ENCODE measurements at places on chromosomes 16 and 17.

- no peak for DNase-seq
These were observed 3.8 kb downstream of the HOXB2 start for GRCh38 chr17:48541036-48541576.

DNA sequence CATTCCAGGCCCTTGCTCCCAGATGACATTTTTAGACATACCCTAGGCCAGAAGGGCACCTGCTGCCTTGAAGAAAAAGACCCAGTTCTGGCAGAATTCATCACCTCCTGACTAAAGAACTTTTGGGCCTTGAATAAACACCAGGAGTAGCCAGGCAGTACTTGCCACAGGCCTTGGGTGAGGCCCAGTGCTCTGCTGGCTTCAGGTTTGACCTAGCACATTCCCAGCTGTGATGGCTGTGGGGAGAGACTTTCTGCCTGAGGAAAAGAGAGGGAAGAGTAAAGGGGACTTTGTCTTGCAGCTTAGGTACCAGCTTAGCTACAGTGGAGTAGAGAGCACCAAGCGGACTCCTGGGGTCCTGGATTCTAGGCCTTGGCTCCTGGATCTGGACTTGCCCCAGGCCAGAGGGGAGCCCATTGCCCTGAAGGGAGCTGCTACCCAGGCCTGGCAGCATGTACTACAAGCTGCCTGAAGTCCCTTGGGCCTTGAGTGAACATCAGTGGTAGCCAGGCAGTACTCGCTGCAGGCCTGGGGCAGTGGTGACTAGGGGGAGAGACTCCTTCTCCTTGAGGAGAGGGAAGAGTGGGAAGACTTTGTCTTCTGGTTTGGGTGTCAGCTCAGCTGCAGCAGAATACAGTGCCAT lies 44.3 kb downstream of the ABCA8 start:
- no peak for DNase-seq

DNA sequence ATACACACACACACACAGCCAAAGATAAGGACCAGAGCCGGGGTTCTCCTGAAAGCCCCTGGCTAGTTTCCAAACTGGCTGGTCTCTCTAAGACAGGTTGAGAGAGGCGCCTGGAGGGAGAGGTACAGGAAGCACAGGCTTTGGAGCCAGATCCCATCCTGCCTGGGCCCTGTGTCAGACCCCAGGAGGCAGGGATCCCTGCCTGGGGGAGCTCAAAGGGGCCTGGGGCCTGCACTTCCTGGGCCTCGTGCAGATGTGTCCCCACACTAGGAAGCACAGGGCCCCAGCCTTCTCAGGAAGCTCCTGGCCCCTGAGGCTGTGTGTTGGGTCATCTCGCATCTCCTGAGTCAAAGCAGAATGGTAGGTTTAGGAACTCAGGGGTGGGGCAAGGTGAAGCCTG lies 16.0 kb downstream of the SLC5A10 start:
- DNase-seq, result no peak

GRCh38 chr17:50264263-50265113 lies 9.8 kb upstream of the TMEM92 start:
- no peak for DNase-seq

GRCh38 chr17:72076678-72077030 lies 44.2 kb upstream of the SOX9 start:
- DNase-seq, result no peak

- no peak for DNase-seq
These were observed 17.7 kb downstream of the C16orf82 start for GRCh38 chr16:27084307-27085028.

- no peak for DNase-seq
These were observed 38.2 kb upstream of the ZC3H18 start for GRCh38 chr16:88531931-88532433.

DNA sequence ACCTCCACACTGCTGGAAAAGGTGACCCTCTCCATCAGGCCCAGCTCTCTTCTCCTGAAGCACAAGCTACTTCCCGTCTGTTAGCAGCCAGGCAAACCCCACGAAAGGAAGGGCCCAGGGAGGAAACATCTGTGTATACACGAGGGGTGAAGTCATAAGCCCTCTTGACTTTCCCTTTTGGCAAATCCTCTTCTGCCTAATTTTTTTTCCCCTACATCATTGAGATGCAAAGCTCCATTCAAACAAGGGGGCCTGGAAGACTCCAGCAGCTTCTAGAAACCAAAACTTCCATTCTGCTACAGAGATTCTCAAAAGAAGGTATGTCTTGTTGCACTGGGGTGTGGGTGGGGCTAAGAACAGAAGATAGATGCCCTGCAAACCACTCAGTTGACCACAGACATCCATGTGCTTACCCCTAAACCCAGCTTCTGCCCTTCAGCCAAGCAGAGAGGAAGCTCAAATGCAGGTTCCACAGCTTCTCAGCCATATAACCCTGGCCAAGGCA lies 145.6 kb upstream of the RCVRN start:
- DNase-seq, result no peak

- DNase-seq, result no peak
These were observed 4.6 kb upstream of the KLHL36 start for GRCh38 chr16:84643674-84644073.

GRCh38 chr16:54174750-54175149 lies 111.8 kb downstream of the IRX3 start:
- DNase-seq, result no peak

DNA sequence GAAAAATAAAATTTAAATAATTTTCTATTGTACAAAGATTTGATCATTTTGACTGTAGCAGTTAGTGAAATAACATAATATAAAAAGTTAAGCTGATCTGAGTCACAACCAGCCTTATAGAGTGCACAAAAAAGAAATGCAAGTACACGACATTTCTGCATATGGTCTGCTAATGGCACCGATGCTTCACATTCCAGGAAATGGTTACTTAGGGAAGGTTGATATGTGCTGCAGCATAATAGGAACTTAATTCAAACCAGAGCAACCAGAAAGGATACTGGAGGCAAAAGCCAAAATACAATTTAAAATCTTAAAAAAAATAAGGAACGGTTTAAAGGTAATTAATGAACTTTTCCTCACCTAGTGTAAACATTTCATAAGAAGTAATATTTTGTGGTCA lies 10.0 kb upstream of the CFDP1 start:
- no peak for DNase-seq

DNA sequence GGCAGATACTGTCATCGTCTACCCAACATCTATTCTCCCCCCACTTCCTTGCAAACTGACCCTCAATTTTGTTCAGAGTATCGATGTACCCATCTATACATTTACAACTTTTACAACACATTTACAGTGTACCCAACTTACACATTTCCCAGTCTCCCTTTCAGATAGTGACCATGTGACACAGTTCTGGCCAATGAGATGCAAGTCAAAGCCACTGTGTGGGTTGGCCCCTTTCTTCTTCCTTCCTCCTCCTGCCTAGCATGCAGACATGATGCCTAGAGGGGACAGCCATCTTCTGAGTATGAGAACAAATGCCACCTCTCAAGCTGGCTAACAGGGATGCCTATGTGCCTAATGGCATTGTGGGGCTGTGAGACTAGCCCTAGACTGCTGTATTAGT lies 11.3 kb upstream of the NFAT5 start:
- no peak for DNase-seq

- DNase-seq, result no peak
These were observed 5.1 kb downstream of the PLCG2 start for GRCh38 chr16:81784072-81784795.

- DNase-seq, result no peak
These were observed 12.7 kb downstream of the TEX2 start for GRCh38 chr17:64250233-64250835.

DNA sequence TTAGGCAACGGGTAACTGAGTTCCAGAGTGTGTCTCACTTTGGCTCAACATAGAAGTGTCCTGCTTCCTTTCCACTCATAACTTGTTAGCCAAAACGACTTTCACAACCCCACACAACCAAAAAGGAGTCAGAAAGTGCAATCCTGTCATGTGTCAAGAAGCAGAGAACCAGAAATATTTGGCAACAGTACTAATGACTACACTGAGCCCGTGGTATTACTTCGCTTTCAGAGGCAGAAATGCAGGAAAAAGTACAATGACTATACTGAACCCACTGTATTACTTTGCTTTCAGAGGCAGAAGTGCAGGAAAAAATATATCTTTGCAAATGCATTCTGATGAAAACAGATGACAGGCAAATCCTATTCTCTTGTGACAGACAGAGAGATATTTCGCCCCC lies 484.6 kb downstream of the KIF2B start:
- DNase-seq, result no peak

DNA sequence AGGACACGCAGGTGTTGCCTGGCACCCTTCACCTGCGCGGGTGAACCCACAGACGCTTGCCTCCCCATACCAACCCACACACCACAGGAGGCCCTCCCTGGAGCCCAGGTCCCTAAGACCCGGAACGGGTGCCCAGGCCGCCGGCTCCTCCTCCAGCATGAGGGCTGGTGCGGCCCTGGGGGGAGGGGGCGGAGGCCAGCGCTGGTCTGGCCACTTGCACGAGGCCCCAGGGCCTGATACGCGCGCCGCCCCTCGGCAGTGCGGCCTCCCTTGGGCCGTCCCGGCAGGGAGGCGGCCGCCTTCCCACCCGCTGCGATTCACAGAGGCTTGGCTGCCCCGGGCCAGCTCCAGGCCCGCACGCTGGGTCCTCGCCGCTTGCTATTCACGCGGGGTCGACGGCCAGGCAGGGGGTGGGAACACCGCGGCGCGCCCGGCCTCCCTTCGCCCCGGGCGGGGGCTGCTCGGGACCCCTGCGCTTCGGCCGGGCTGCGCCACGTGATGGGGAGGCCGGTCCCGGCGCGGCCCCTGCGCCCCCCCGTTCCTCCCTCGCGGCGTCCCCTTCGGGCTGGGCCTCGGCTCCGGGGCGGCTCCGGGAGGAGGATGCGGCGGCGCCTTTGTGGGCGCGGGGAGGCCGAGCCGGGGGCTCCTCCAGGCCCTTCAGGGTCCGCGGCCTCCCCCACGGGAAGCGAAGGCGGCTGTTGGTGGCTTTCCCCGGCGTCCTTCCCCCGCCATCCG lies 685 bp downstream of the FASN start:
- DNase-seq, result peak; percentile 29

DNA sequence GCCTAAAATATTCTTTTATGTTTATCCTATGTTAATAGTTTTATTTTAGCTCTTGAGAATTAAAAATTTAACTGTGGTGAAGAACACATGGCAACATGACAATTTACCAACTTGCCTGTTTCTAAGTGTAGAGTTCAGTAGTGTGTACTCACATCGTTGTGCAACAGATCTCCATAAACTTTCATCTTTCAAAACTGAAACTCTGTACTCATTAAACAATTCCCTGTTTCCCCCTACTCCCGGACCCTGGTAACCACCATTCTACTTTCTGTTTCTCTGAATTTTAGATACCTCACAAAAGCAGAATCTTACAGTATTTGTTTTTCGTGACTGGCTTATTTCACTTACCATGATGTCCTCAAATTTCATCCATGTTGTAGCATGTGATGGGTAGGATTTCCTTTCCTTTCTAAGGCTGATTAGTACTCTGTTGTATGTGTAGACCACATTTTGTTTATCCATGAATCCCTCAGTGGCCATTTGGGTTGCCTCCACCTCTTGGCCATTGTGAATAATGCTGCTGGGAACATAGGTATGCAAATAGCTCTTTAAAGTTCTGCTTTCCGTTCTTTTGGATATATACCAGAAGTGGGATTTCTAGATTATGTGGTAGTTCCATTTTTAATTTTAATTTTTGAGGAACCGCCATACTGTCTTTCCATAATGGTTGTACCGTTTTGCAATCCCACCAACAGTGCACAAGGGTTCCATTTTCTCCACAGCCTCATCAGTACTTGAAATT lies 17.4 kb downstream of the IST1 start:
- no peak for DNase-seq

DNA sequence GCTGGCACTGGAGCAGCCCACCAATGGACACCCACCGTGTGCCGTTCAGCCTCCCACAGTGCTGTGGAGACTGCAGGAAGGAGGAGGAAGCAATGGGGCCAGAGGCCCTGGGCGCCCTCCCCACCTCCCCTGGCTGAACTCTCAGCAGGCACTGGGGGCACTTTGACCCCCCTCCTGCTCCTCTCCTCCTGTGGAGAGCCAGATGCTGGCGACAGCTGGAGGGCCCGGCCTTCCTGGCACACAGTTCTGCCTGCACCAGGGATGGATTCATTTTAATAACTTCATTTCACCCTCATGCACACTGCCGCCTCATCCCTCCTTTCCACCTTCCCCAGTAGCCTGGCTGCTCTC lies 6.0 kb downstream of the NXPH3 start:
- no peak for DNase-seq

- peak; percentile 30 for DNase-seq
These were observed 10.0 kb downstream of the GPR179 start for GRCh38 chr17:38333635-38334295.

DNA sequence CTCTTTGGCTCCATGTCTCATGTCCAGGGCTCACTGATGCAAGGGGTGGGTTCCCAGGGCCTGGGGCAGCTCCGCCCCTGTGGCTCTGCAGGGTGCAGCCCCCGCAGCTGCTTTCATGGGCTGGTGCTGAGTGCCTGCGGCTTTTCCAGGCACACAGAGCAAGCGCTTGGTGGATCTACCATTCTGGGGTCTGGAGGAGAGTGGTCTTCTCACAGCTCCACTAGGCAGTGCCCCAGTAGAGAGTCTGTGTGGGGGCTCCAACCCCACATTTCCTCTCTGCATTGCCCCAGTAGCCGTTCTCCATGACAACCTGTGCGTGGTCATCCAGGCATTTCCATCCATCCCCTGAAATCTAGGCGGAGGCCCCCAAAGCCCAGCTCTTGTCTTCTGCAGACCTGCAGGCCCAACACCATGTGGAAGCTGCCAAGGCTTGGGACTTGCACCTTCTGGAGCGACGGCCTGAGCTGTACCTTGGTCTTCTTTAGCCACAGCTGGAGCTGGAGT lies 5.2 kb downstream of the IL32 start:
- no peak for DNase-seq

DNA sequence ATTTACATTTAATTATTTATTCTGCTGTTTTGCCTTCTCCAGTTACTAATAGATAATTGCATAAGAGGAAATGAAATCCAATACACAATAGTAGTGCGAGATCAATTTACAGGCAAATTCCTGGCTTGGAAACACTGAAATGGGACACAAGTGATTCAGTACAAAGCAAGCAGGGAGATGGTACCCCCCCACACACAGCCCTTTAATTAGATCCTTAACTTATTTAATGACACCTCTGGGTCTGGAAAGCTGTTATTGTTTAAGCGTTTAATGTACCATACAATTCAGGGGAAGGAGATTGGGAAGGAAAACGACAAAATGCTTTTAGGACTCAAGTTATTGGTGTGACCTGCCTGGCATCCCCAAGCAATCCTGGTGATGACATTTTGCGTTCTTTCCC lies 318.2 kb downstream of the NPIPA8 start:
- no peak for DNase-seq

DNA sequence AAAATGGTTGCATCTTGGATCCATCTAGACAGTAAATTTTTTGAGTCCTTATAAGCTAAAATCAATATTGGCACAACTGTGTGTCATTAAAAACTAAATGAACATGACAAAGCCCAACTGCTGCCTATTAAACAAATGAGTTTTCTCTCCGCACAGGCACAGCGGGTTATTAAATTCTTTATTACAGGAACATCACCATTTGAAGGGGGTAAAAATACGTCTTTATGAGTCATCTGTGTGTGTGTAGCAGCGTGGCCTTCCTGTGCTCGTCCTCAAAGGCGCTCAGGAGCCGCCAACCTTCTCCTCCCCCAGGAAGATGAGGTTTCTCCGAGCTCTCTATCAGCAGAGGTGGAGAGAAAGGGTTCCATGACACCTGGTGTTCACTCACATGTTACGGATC lies 62.6 kb upstream of the SDK2 start:
- no peak for DNase-seq
